Bone marrow (tissue), 2 donors: ENCODE measurements at places on chromosomes 2 and 18.

DNA sequence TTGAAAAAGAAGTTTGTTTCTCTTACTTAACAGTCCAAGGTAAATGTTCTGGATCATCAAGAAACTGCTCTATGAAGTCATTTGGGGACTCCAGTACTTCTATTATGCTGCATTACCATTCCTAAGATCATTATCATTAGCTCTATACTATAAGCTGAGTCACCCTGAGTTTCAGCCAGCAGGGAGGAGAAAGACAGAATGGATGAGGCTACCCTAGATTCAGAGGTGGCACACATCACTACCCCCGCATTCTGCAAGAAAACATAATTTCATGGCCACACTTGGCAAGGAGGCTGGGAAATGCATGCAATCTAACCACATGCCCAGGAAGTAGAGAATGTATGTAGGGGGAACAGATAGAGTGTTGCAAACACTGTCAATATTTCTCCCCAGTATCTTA is 16.6 kb upstream of the LNPK start:
- no peak for DNase-seq

GRCh38 chr18:63054901-63055584 is 264.5 kb downstream of the BCL2 start:
- no peak for DNase-seq

DNA sequence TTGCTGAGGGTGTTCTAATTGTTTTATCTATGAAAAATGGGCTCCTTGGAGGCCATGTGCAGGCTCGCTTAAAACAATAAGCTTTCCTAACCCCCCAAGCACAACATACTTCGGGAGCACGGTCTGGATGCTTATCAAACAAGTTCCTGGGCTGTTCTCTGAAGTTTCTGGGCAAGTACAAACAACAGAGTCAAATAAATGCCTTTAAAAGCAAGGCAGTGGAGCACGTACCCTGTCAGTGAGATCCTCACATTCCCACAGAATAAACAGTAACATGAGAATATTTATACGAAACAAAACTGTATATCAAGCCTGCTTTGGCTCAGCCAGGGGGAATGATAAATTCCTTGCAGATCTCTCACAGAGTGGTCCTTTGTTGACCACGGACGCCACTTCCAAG is 44.8 kb downstream of the FTCDNL1 start:
- no peak for DNase-seq

- no peak for DNase-seq
Measured at GRCh38 chr18:23887035-23887434, 127.5 kb upstream of the TTC39C start.

- DNase-seq = no peak
Measured at GRCh38 chr2:15788455-15788829, 151.9 kb upstream of the MYCN start.

DNA sequence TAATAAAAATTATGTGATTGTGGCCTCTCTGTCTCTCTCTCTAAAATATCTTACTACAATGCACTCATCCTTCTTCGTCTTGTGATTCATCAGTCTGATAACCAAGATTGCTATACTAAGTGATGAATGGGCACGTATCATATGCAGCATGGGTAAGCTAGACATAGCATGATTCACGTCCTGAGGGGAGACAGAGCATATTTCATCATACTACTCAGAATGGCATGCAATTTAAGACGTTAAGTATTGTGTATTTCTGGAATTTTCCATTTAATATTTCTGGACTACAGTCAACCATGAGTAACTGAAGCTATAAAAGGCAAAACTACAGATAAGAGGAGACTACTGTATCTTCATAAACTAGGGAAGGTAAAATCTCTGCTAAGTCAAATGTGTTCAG is 97.0 kb upstream of the CD226 start:
- no peak for DNase-seq

- DNase-seq = no peak
Measured at GRCh38 chr2:203799908-203800307, 67.7 kb upstream of the CTLA4 start.
